SK-N-DZ (cell line): ENCODE measurements at places on chromosomes 11 and 22.

- no peak for DNase-seq
Measured at GRCh38 chr11:29173660-29174062, 843.2 kb downstream of the KCNA4 start.

- DNase-seq = no peak
Measured at GRCh38 chr11:12768726-12769673, 94.8 kb downstream of the TEAD1 start.

- DNase-seq = no peak
Measured at GRCh38 chr11:126359431-126360048, 4.1 kb downstream of the ST3GAL4 start.

DNA sequence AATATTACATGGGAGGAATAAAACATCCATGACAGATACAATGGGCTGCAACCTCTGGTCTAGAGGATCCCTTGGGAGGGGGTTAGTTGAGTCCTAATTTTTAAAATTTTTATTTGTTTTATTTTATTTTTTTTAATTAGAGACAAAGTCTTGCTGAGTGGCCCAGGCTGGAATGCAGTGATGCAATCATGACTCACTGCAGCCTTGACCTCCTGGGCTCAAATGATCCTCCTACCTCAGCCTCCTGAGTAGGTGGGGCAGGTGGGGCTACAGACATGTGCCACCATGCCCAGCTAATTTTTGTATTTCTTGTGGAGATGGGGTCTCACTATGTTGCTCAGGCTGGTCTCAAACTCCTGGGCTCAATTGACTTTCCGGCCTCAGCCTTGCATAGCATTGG, 43.1 kb downstream of the FDX1 start:
- DNase-seq = no peak

- DNase-seq = no peak
Measured at GRCh38 chr22:30220338-30221012, 26.1 kb downstream of the LIF start.

DNA sequence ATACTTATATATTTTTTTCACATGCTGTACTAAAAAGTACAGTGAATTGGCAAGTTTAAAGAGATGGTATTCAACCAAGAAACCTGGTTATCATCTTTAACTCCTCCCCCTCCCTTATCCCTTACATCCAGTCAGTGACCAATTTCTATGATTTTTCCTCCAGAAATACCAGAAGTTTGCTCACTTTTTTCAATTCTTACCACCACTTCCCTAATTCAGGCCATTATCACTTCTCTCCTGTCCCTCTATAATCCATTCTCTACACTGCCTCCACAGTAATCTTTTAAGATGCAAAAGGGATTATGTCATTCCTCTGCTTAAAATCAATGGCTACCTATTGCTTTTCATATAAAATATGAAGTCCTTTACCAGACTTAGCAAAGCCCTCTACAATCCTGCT, 62.8 kb downstream of the CEP57 start:
- no peak for DNase-seq

DNA sequence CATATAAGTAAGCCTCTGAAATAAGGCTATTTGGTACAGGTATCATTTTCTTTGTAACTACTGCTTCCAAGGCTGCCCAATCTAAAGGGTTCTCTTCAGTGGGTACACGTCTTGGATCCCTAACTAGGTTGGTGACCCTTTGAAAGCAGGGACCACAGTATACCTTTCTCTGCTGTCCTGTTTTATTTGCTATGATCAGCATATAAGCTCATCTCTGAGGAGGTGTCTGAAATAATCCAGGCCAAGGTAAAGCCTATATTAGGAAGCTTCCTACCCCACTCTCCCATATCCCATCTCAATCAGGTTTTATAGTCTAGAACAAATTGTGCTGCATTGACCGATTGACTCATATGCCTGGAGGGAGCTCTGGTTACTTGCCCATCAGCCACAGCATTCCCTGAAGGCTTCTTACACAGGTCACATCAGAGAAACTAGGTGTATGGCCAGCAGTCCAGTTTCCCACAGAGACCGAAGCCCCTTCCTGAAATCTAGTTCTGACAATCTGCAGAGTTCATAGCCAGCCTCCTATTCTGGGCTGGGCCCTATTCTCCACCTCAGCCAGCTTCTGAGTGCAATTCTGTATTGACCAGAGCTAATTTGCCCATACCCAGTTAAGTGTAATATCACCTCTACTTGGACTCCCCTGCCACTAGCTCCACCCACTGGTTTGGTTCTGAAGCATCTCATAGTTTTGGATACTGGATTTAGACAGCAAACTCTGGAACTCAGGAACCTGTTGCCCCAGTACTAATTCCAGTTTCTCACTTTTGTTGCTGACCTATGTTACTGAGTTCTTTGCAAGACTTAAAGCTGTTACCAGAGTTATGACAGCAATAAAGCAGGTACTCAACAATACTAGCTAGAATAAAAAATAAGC, 62.1 kb upstream of the ARHGAP20 start:
- no peak for DNase-seq

DNA sequence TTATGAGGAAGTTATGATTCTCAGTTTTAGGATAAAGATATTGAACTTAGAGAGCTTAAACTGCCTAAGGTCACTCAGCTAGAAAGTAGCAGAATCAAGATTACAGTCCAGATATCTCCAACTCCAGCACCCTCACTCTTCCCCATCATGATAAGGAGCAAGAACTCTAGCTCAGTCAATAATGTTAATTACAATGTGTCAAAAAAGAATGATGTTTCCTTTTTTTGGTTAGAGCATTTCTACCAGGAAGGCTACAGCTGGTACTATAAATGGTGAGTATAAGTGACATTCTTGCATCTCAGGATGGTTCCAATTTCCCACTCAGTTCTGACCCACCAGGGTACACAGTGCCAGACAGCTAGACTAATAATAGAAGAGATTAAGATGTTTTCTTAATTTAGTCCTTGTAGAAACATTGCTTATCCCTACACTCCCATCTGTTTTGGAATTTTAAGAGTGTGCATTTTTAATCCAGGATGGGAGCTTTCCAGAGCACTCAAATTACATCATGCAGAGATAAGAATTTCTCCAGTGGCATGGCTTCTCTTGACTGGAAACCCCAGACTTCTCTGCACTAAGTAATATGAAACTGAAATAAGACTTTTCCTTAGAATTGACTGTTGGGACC, 21.6 kb upstream of the BBOX1 start:
- DNase-seq = no peak

DNA sequence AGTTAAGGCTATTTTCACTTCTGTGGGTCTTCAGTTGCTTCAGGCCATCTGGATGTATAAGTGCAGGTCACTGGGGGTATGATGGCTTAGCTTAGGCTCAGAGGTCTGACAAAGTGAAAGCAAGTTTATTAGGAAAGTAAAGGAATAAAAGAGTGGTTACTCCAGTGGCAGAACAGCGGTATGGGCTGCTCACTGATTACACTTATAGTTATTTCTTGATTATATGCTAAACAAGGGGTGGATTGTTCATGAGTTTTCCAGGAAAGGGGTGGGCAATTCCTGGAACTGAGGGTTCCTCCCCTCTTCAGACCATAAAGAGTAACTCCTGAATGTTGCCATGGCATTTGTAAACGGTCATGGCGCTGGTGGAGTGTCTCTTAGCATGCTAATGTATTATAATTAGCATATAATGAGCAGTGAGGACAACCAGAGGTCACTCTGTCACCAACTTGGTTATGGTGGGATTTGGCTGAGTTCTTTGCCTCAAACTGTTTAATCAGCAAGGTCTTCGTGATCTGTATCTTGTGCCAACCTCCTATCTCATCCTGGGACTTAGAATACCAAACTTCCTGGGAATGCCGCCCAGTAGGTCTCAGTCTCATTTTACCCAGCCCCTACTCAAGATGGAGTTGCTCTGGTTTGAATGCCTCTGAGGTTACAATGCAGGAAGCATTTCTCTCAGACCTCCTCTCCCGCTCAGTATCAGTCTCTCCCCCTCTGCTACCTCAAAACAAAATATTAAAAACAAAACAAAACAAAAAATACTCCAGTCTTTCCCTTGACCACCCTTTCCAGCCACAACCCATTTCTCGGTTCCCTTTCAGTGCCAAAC, 106.6 kb upstream of the SLC22A12 start:
- no peak for DNase-seq

DNA sequence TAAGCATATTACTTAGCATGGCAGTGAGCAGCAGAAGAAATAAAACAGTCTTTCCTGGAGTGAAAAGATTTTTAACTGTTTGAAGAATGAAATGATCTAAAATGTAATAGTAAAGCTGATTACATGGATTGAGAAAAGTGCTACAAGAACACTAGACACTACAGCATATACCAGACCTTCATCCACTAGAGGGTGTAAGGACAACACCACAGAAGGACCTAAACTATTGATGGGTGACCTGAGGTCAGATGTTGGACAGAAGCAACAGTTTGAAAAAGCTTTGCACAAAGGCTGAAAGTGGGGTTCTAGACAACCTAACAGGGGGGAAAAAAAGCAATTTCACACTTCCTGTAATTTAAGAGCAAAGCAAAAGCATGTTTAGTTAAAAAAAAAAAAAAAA, 97.7 kb downstream of the RBFOX2 start:
- DNase-seq = peak; percentile 61

DNA sequence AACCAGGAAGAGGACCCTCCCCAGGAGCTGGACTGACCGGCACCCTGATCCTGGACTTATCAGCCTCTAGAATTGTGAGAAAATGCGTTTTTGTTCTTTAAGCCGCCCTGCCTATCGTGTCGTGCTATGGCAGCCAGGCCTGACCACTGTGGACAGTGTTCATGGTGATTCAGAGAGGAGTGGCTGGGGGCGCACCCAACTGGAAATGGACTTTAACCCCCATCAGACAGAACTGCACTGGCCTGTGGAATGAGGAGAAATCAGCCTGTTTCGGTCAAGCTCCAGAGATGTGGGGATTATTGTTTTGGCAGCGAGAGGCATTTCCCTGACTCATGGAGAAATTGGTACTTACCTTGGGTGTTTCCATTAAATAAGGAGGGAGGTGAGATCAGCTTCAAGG, 1437.8 kb downstream of the BRD1 start:
- no peak for DNase-seq

- DNase-seq = no peak
Measured at GRCh38 chr11:6962673-6963072, 36.4 kb downstream of the ZNF215 start.

DNA sequence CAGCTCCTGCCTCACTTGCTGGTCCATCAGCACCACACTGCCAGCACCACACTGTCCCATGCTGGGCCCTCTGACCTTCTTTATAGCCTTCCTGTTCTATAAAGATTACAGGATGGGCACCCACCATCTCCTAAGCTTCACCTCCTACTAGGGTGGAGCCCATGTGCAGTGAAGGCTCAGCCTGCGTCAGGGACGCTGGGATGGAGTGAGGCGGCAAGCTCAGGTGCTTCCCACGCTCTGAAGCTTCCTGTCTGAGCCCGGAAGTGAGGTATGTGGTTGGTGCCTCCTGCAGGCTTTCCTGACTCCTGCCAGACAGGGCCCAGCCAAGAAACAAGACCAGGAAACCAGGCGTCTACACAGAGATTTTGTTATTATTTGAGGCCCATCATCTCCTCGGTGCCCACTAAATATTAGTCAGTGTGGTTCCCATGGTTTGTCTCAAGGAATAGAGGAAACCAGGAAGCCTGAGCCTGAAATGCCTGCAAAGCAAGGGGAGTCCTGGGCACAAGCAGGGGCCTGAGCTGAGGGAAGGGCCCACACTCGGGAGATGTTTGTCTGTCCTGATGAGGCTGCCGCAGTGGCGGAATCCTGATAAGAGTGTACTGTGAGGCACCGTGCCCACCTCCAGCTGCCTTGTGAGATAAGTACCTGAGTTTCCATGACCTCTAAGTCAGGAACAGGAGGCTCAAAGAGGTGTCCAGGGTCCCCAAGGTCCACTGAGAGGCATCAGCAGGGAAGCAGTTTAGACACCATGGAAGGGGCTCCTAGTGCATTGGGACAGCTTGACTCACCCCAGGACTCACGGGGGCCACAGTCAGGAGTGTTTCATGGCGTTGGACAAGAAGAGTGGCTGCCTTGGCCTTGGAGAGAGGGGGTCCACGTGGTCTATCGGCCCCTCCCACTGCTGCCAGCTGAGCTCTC, 22.0 kb downstream of the RSPH14 start:
- DNase-seq = no peak

DNA sequence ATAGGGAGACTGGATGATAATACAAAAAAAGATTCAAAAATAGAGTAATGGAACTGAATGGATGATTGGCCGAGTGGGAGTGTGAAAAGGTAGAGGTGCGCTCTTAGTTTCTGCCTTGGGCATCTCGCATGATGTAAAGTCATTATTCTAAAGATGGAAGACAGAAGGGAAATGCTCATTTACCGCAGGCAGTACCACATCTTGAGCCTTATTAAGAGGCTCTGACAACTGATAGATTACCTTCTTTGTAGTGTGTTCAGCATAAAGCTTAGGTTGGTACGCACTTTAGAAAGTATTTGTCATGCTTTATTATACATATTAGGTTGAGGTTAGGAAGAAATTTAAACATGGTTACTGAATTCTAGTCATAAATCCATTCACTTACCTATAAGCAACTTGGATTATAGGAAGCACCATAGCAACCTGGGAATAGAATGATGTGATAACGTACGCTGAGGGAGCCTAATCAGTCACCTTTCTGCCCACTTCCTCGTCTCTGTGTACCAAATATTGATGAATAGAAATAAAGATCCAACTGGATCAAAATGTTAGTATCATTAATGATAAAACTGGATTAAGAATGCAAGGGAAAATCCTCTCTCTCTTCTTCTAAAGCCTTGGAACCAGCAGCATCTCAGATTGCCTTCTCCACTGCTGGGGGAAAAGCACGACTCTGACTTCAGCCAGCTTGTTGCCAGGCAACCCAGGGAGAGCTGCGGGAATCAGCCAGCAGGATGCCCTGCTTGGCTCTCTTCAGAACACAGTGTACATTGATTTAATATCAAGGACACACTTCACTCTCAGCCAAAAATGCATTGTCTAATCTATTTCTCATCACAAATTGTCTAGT, 29.0 kb upstream of the VWA5A start:
- no peak for DNase-seq

DNA sequence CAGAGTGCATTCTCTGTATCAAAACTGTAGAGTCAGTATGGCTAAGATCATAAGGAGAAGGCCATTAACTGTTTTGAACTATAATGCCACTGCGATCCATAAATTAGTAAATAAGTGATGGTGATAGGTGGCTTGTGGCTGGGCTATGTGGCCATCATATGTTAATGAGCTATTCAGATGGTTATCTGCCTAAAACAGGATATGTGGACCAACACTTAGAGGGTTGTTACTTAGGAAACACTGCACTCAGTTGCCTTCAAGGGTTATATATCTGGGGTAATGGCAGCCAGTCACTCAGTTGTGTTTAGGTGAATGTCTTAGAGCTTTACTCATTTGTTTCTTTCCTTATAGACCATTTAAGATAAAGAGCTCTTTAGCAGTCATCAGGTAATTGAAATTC, 66.0 kb downstream of the PPP2R1B start:
- no peak for DNase-seq
